ENCODE measurements at places on chromosomes 11 and 22. TPM values are rescaled to one million over a fixed set of nuclear protein-coding genes. Genes with fewer than 3 reads are reported as not detected.

GRCh38 chr11:518463-519202, 11.6 kb upstream of the RNH1 start:
- DNase-seq = peak; percentile 80

DNA sequence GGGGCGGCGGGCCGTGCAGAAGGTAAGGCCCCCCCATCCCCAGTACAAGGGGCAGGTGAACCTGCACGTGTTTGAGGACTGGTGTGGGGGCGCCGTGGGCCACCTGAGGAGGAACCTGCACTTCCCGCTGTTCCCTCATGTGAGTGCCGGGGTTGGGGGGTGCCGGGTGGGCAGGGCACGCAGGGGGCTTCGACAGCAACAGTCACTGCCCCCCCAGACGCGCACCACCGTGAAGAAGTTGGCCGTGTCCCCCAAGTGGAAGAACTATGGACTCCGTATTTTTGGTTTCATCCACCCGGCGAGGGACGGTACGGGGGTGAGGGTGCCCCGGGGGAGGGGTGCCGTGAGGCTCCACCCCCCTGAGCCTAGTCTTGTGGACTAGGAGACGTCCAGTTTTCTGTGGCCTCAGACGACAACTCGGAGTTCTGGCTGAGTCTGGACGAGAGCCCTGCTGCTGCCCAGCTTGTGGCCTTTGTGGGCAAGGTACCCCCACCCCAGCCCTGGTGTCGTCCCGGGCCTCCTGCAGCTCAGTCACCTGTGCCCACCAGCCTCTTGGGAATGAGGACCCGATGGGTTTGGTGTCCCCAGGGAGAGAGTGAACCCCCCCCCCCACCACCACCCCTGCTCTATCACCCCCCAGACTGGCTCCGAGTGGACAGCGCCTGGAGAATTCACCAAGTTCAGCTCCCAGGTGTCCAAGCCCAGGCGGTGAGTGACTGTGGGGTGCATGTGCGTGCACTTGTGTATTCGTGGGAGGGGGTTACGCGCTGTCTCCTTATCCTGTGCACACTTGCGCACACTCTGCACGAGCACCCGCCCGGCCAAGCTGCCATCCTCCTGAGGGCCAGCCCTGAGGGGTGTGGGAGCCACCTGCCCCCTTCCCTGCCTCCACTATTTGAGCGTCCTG, 3.8 kb downstream of the B4GALNT4 start:
- no peak for DNase-seq

DNA sequence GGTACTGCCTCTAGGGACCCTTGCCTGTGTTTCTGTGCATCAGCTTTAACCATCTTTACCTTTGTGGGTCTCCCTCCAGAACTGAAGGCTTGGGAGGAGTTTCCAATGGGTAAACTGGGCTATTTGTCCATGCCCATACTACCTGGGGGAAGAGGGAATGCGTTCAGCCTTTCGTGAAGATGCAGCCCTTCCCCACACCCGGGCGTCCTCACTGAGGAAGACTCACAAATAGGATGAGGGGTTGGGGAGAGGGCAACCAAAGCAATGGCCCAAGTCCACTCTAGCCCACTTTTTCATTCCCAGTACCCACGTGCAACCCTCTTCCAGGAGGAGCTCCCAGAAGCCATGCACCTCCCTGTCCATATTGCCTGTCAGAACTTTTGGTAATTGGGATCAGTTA, 61.8 kb upstream of the ADA2 start:
- DNase-seq = no peak

DNA sequence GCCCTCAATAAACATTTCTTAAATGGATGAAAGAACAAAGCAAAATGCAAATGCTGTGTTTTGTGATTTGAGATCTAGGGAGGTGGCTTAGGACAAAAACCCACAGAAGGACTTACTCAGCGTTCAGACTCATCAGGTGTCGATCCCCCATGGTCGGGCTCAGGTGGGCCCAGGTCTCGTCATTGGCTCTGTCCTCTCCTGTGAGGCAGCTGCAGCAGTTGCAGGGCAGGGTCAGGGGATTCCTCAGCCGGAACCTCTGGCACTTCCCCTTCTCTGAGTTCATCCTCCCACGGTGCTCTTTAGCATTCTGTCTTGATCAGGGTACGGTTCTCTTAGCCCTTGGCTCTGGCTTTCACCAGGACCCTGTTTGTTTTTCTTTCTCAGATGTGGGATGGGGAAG, 14.0 kb upstream of the ACR start:
- no peak for DNase-seq

- DNase-seq = no peak
These were observed 78.5 kb upstream of the PITPNB start for GRCh38 chr22:27997538-27997937.

DNA sequence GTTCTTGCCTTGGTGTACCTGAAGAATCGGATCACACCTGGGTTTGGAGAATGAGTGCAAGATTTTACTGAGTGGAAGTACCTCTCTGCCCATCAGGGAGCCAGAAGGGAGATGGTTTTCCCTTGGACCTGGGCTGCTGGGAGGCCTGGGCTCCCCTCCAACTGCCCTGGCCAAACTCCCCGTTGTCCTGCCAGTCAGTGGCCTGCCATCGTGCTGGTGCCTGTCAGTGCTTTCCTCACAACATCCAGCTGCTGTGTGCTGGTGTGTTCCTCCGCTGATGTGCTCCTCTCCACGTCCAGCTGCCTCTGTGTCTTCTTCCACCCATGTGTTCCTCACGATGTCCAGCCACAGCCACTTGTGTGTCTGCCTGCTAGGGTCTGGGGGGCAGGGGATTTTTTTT, 87.9 kb upstream of the CLPB start:
- DNase-seq = no peak

DNA sequence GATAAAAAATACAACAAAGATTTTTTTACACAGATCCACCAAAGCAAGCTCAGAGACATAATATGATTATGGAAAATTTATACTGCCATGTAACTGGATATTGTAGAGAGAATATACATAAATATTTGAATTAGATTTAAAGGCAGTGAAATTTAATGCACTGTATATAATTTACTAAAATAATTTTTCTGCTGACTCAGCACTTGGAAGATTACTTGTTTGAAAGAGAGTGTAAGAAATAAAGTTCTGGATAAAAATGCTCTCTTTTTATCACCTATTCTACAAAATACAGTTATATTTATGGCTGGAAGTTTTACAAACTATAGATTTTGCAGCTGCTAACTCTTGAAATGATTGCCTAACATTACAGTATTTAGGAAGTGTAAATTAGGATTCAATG, 628.3 kb upstream of the CHORDC1 start:
- DNase-seq = no peak

- DNase-seq = peak; percentile 40
These were observed 714 bp downstream of the CD59 start for GRCh38 chr11:33735271-33736147.

GRCh38 chr22:19120829-19121630, 1.2 kb downstream of the DGCR2 start:
- no peak for DNase-seq

DNA sequence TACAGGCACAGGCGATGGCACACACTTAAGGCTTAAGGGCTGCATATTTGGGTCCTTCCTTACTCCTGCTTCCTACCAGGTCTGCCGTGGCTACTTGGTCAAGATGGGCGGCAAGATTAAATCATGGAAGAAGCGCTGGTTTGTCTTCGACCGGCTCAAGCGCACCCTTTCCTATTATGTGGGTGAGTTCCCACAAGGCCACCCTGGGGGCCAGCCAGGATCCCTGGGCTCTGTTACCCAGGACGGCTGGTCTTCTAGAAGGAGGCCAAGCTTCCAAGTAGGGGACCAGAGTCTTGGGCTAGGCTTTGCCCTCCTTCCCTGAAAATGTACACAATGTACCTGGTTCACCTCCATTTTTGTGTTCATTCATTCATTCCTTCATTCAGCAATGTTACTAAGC, 29.1 kb downstream of the TREH start:
- no peak for DNase-seq

DNA sequence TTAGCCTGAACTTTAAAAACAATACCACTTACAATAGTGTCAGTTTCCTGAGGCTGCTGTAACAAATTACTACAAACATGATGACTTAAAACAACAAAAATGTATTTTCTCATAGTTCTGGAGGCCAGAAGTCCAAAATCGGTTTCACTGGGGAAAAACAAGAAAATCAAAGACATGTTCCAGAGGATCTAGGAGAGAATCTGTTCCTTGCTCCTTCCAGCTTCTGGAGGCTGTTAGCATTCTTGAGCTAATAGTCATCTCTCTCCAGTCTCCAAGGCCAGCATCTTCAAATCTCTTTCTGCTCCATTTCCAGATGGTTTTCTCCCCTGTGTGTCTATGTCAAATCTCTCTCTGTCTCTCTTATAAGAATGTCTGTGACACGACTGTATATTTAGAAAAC, 67.6 kb upstream of the TEAD1 start:
- no peak for DNase-seq

DNA sequence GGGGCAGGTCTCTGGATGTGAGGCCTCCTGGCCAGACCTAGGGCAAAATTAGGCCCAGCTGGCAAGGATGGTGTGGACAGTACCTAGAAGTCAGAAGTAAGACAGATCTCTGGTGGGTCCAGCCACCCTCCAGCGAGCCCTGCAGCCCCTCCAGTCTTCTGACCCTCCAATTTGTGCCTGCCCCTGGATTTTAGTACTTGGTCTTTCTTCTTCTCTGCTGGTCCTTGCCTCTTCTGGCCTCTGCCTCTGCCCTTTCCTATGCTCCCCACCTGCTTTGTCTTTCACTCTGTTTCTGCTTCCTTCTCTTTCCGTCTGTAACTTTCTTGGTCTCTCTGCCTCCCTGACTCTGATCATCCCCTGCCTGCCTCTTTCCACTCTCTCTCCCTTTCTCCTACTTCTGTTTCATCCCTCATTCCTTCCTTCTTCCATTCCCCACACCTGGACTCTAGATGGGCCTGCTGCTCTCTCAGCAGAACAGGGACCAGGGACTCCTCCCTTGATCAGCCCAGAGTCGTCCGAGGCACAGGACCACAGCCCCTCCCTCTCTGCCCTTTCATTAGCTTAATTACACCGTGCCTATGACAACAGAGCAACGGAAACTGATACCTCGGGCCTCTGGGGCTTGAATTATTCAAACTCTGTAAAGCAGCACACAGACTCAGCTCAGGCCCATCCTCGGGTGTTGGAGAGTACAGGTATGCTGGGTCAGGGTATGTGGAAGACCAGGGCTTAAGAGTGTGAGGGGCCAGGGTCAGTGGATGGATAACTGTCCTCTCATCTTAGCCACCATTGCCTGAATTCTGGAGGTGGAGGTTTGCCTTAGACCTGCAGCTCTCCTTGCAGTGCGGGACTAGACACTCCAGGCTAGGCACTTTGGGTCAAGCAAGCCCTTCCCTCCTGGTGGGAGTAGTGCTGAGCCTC, at the start of gene CHRNA10:
Gene CHRNA10 (minus strand): TSS at position 51 of the 921 bp plus-strand sequence. CDS start 72 bp downstream, outside the sequence.
- DNase-seq = no peak

DNA sequence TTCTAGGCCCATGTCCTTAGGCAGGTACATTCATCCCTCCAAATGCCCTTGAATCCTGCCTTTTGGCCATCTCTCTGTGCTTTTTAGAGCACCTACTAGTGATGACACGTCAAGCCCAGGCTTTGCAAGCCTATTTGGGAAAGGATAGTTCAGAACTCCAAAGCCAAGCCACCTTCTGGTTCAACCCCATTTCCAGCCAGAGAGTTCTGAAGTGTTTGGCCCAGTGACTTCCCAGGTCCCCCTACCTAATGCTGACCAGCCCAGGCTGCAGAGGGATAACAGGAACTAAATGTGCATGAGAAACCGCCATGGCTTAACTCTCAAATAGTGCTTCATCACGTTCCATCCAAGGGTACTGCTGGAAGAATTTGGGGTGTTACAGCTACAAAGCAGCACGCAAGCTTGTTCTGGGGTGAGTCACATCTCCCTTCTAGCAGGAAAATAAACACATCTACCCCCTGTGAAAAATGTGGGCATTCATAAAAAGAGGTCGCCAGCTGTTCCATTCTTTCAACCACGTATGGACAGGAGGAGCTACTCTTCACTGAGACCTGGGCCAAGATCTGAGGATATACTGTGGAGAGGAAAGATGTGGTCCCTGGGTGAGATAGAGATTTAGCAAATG, 2.0 kb upstream of the FXYD6 start:
- no peak for DNase-seq

LDHAL6A gene
- total RNA-seq = not detected

HPX gene
- total RNA-seq = 0.50 TPM

BTBD18 gene
- total RNA-seq = not detected

MUC6 gene
- total RNA-seq = not detected

MRPL49 gene
- 66.6 TPM for total RNA-seq

BTG4 gene
- total RNA-seq = not detected

DNAJB7 gene
- not detected for total RNA-seq

OR5P2 gene
- not detected for total RNA-seq

PGA5 gene
- total RNA-seq = not detected

Measured in activated T-helper 2 cell treated with anti-CD3 and anti-CD28 coated beads, Interferon-gamma antibody, Interleukin-2, Interleukin-4, amounts not matched to agents 10 μg/mL and 5 μg/mL and 100 μg/mL, durations not matched to agents 14 hours and 24 hours and 36 hours (primary cell).